ENCODE measurements at places on chromosomes 4 and X. TPM values are rescaled to one million over a fixed set of nuclear protein-coding genes. Genes with fewer than 3 reads are reported as not detected.

Gene PHEX
- 0.14 TPM for total RNA-seq

Gene STK32B
- total RNA-seq: not detected

Gene PNCK
- 1.0 TPM for total RNA-seq

Gene HS3ST1
- total RNA-seq: not detected

Gene ATP8A1
- 45.5 TPM for total RNA-seq

Gene GPR82
- total RNA-seq: not detected

Gene CFAP47
- not detected for total RNA-seq

Gene CCNA2
- 0.41 TPM for total RNA-seq

Gene SHROOM4
- not detected for total RNA-seq

Gene DKK2
- total RNA-seq: not detected

- no peaks in the 10 kb centered on the region for H3K4me1 ChIP-seq
- no peak overlapping the region for H3K27ac ChIP-seq
- no peaks in the 10 kb centered on the region for H3K36me3 ChIP-seq
- H3K27me3 ChIP-seq: no peaks in the 10 kb centered on the region
- H3K4me3 ChIP-seq: no peak overlapping the region
Measured at GRCh38 chr4:89823416-89823815, 13.5 kb downstream of the SNCA start.

DNA sequence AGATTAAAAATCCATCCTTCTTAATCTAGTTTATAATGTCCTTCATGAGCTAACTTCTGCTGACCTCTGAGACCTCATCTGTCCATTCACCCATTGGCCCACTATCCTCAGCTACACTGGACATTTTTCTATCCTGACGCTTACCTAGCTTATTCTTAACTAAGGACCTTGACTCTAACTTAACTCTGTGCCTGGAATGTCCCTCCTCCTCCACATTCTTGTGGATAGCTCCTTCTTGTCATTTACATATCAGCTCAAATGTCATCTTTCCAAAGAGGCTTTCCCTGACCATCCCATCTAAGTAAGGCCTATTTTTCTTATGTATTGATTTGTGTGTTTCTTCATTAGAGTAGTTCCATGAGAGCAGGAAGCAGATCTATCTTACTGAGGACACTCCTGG lies 54.7 kb downstream of the ATXN3L start:
- H3K4me1 ChIP-seq: no peaks in the 10 kb centered on the region
- no peaks in the 10 kb centered on the region for H3K27me3 ChIP-seq
- H3K36me3 ChIP-seq: no peaks in the 10 kb centered on the region
- H3K4me3 ChIP-seq: no peak overlapping the region
- no peak for DNase-seq

- no peaks in the 10 kb centered on the region for H3K4me1 ChIP-seq
- no peak for DNase-seq
- no peaks in the 10 kb centered on the region for H3K36me3 ChIP-seq
- no peak overlapping the region for H3K4me3 ChIP-seq
- no peak overlapping the region for H3K27ac ChIP-seq
Measured at GRCh38 chrX:110395877-110396276, 37.2 kb downstream of the RTL9 start.

DNA sequence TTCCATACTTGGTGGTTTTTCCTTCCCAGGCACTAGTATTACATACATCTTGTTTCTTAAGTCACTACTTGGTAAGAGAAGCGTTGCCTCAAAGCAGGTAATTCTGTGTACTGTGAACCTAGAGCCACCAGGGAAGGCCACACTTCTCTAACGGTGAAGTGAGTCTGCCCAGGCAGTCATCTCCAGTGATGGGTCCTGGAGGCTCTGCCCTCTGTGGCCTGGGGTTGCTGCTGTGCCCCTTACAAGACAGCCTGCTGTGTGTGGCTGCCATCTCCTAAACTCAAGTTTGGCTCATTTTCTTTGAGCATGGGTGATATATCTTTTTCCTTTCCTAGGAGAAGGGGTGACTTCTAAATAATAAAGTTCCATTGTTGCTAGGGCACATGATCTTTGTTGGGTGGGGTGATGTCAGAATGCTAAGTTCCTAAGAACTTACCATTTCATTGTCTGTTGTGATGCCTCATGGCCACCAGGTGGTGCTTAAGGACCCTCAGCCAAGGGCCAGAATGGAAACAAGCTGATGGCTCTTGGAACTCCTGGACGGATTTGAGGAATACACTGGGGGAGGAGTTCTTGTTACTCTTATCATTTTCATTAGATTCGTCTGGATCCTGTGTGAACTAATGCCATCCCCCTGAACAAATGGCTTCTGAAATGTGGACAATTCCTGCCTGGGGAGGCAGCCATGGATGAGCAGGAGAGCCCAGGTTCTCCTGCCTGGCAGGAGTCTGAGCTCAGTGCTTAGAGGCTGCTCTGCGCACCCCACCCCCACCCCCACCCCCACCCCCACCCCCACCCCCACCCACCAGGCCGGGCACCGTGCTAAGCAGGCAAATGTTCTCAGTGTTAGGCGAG lies 41.1 kb upstream of the WDR1 start:
- DNase-seq: no peak
- no peaks in the 10 kb centered on the region for H3K27me3 ChIP-seq
- no peaks in the 10 kb centered on the region for H3K36me3 ChIP-seq
- H3K4me3 ChIP-seq: no peak overlapping the region
- no peak overlapping the region for H3K27ac ChIP-seq

DNA sequence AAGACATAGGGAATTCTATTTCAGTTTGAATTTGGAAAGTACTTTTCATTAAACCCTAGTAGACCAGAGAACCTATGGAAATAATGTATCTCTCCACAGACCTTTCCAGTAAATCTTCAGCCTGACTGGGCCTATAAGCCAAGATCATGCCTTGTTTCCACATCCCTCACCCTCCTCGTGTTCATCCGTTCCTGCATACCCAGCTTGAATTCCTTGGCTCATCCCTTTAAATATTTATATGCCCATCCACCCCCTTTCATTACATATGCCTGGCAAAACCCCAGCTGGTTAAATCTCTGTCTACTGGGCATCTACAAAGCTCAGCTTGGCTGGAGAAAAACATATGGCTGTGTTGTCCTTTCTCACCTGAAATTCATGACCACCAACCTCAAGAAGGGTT lies 32.4 kb downstream of the SLC2A9 start:
- no peaks in the 10 kb centered on the region for H3K36me3 ChIP-seq
- H3K4me3 ChIP-seq: no peak overlapping the region
- H3K4me1 ChIP-seq: no peaks in the 10 kb centered on the region
- H3K27me3 ChIP-seq: no peaks in the 10 kb centered on the region

DNA sequence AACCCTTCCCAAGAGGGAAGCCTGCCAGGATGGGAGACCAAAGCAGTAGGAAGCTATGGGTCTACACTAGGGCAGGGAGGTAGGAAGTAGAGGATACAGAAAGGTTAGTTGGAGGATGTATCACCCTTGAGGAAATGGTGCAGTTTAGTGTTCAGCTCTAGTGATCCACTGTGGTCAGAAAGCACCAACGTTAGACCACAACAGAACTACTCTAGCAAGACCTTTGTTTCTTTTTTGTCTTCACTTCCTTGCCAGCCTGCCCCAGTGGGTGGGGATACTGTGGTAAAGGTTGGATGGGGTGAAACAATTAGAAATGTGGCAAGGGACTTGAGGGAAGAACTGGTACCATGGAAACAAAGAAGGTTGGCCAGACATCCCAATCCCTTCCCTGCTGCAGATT lies 83.3 kb downstream of the DDIT4L start:
- H3K36me3 ChIP-seq: no peaks in the 10 kb centered on the region
- peaks cover 7% of the 10 kb centered on the region for H3K4me1 ChIP-seq
- H3K4me3 ChIP-seq: no peak overlapping the region

- no peak for DNase-seq
- no peak overlapping the region for H3K4me3 ChIP-seq
- no peak overlapping the region for H3K27ac ChIP-seq
- H3K36me3 ChIP-seq: no peaks in the 10 kb centered on the region
- no peaks in the 10 kb centered on the region for H3K4me1 ChIP-seq
Measured at GRCh38 chr4:181676546-181676945, 566.7 kb upstream of the TENM3 start.

- no peaks in the 10 kb centered on the region for H3K27me3 ChIP-seq
- H3K4me3 ChIP-seq: no peak overlapping the region
- no peak for DNase-seq
Measured at GRCh38 chr4:80049402-80049801, 23.6 kb downstream of the ANTXR2 start.

DNA sequence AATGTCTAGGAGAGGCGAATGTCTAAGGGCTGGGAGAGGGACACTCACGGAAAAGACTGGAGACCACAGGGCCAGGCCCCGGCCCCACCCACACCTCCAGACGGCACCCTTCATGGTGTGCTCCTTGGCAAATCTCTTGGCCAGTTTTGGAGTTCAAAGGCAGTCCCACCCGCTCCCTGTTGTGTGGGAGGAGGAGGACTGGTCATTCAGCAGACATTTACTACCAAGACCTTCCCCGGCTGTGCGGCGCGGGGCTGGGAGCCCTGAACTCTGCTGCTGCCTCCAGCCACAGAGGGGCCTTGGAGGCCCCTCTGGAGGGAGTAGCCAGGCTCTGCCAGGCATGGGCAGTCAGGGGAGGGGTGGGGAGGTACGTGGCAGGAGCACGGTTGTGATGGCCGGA lies 8.7 kb upstream of the TBC1D14 start:
- no peak overlapping the region for H3K4me3 ChIP-seq
- H3K4me1 ChIP-seq: peaks cover 42% of the 10 kb centered on the region
- no peaks in the 10 kb centered on the region for H3K36me3 ChIP-seq
- H3K27ac ChIP-seq: no peak overlapping the region
- no peaks in the 10 kb centered on the region for H3K27me3 ChIP-seq

GRCh38 chr4:133524369-133524768 lies 375.3 kb downstream of the PCDH10 start:
- no peaks in the 10 kb centered on the region for H3K4me1 ChIP-seq
- H3K27me3 ChIP-seq: no peaks in the 10 kb centered on the region
- H3K36me3 ChIP-seq: no peaks in the 10 kb centered on the region
- no peak overlapping the region for H3K27ac ChIP-seq

GRCh38 chr4:70518716-70519115 lies 347 bp downstream of the AMTN start:
- H3K4me1 ChIP-seq: no peaks in the 10 kb centered on the region
- H3K27ac ChIP-seq: no peak overlapping the region
- no peaks in the 10 kb centered on the region for H3K27me3 ChIP-seq
- no peak for DNase-seq

DNA sequence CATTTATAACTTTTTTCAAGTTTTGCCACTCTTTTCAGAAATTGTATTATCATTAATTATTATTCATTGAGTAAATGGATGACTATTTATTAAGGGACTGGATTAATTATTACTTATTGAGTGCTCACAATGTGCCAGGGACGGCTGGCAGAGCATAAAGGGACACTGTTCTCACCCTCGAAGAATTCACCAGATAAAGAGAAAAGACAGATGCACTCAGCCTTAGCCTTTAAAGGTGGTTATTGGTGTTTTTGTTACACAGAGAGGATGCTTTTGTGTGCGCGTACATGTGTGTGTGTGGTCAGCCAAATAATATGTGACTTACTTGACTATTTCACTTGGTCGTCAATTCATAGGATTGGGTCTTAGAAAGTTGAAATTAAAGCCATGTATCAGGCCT lies 187.0 kb downstream of the ANTXR2 start:
- H3K27ac ChIP-seq: no peak overlapping the region
- DNase-seq: no peak
- H3K4me1 ChIP-seq: no peaks in the 10 kb centered on the region
- H3K36me3 ChIP-seq: no peaks in the 10 kb centered on the region
- H3K27me3 ChIP-seq: no peaks in the 10 kb centered on the region
- no peak overlapping the region for H3K4me3 ChIP-seq

DNA sequence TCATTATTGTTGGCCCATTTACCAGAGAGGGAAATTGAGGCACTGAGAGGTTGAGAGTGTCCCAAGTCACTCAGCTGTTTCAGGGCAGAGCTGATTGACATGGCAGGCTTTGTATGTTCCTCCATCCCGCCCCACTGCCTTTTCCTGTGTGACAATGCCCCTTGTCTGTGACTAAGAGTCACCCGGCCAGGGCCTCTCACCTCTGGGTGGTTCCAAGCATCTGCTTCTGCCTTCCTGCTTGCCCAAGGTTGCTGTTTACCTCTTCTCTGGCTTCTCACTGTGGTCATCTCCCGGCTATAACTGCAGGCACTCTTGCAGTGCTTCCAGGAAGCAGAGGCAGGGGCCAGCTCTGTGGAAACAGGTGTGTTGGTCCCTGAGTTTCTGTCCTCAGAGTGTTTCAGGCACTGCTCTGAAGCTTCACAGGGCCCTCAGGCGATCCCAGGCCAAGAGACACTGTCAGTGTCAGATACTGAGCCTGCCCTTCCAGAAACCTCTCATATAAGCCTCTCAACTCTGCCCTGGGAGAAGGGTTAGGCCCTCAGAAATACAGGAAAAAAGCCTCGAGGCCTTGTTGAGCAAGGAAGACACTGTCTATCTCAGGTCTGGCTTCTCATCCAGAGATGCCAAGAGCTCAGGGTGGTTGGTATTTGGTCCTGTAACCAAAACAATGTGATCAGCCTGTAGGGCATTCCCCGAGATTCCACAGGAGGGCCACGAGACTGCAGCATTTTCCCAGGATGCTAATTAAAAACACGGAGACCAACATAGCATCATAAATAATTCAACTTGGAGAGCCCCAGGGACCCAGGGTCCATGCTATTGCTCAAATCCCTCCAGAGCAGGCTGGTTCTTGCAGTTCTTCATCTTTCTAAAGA lies 42.0 kb upstream of the PROM1 start:
- DNase-seq: no peak
- H3K36me3 ChIP-seq: no peaks in the 10 kb centered on the region
- no peak overlapping the region for H3K4me3 ChIP-seq
- no peaks in the 10 kb centered on the region for H3K27me3 ChIP-seq
- H3K27ac ChIP-seq: no peak overlapping the region

DNA sequence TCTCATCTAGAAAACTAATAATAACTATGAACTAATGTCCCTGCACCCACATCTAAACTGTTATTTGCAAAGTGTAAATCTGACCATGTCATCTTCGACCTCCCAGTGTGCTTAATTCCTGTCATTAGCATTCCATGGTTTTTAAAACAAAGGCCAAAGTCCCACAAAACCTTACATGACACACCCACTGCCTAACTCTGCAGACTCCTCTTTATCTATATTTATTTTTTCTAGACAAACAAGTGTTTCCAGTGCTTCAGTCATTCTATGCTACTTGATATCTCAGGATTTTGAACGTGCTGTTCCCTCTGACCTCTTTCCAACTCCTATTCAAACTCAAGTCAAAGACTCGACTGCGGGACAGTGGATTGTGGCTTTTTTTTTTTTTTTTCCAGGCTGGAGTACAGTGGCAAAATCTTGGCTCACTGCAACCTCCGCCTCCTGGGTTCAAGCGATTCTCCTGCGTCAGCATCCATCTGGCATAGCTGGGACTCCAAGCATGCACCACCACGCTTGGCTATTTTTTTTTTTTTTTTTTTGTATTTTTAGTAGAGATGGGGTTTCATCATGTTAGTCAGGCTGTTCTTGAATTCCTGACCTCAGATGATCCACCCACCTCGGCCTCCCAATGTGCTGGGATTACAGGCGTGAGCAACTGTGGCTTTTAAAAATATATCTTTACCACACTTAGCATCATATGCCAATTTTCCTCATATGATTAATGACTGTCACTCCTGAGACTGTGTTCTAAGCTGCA lies 1511.0 kb downstream of the ARAP2 start:
- H3K4me1 ChIP-seq: no peaks in the 10 kb centered on the region
- no peak overlapping the region for H3K4me3 ChIP-seq
- DNase-seq: no peak
- no peaks in the 10 kb centered on the region for H3K27me3 ChIP-seq
- no peak overlapping the region for H3K27ac ChIP-seq

GRCh38 chrX:103556963-103557612 lies 28.2 kb upstream of the TCEAL4 start:
- no peaks in the 10 kb centered on the region for H3K27me3 ChIP-seq
- peaks cover 6% of the 10 kb centered on the region for H3K4me1 ChIP-seq
- no peaks in the 10 kb centered on the region for H3K36me3 ChIP-seq
- no peak overlapping the region for H3K4me3 ChIP-seq
- DNase-seq: no peak
